ENCODE measurements at places on chromosomes 12 and 14. TPM values are rescaled to one million over a fixed set of nuclear protein-coding genes. Genes with fewer than 3 reads are reported as not detected.

ABCD2 gene
- polyA plus RNA-seq: 0.29 TPM

CCDC38 gene
- polyA plus RNA-seq: 31.8 TPM

TEX52 gene
- 11.4 TPM for polyA plus RNA-seq

MSRB3 gene
- 20.0 TPM for polyA plus RNA-seq

All from testis (tissue), 5 donors.